MCF 10A (cell line): ENCODE measurements at places on chromosomes 4 and X. TPM values are rescaled to one million over a fixed set of nuclear protein-coding genes. Genes with fewer than 3 reads are reported as not detected.

Gene SHROOM2
- total RNA-seq = 1.2 and 2.2 TPM in 2 replicates

Gene TAF7L
- total RNA-seq = 0.21 TPM in 1 of 2 replicates, not detected in the other

Gene ERAS
- 0.25 TPM in 1 of 2 replicates, not detected in the other for total RNA-seq

Gene CT45A2
- not detected in 2 replicates for total RNA-seq

DNA sequence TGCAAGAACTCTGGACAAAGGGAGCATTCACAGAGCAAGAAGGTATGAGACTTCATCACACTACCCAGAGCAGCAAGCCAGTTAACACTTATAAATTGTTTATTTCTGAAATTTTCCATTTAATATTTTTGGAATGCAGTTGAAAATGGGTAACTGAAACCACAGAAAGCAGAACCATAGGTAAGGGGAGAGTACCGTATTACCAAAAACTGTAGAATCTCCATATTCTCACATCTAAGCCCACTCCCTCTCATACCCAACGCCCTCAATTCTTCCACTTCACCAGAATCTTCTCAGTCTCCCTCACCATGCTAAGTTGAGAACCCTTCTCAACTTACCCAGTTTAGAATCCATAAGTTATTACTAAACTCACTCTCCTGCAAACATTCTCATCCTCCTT lies 277.8 kb downstream of the SPOCK3 start:
- H3K4me1 ChIP-seq = no peaks in the 10 kb centered on the region
- H3K27ac ChIP-seq = no peak overlapping the region
- H3K27me3 ChIP-seq = no peaks in the 10 kb centered on the region

DNA sequence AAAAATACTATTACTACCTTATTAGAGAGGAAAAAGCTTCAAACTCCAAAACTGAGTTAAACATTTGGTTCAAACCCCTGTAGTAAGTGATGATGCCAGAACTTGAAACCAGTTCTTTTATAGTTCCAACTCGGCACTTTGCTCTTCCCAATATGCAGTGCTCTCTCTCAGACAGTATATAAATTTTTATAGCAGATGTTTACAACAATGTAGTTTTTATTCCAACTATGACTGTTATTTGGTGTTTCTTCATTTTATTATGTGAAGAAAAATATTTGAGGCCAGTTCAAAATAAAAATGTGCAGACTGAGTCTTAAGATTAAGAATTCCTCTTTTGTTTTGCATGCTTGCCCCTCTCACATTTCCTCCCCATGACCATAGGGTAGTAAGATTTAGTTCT lies 2.9 kb upstream of the PPP4R3C start:
- H3K4me1 ChIP-seq = no peaks in the 10 kb centered on the region
- H3K27ac ChIP-seq = no peak overlapping the region
- no peak overlapping the region for H3K4me3 ChIP-seq
- DNase-seq = no peak
- H3K36me3 ChIP-seq = no peaks in the 10 kb centered on the region

- no peaks in the 10 kb centered on the region for H3K27me3 ChIP-seq
- H3K4me3 ChIP-seq = no peak overlapping the region
- no peaks in the 10 kb centered on the region for H3K4me1 ChIP-seq
- no peak for DNase-seq
- no peak overlapping the region for H3K27ac ChIP-seq
- H3K36me3 ChIP-seq = no peaks in the 10 kb centered on the region
Measured at GRCh38 chr4:104818579-104818978, 323.9 kb upstream of the CXXC4 start.

- H3K4me3 ChIP-seq = no peak overlapping the region
- no peak for DNase-seq
- H3K27ac ChIP-seq = peak overlapping the region; percentile 33
Measured at GRCh38 chr4:15907430-15907829, 31.1 kb downstream of the FGFBP1 start.

DNA sequence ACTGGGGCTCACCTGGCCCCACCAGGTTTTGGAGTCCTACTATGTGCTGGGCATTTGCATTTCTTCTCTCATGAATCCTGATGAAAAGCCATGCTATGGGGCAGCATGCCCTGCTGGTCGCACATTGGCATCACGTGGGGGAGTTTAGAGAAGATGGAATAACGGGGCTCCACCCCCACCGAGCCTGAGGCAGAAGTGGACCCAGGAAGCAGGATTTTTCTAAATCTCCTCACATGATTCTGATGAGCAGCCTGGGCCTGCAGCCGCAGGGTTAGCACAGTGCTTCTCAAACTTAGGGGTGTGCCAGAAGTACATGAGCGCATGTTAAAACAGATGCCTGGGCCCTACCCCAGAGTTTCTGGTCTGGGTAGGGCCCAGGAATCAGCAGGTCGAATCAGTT lies 4.6 kb upstream of the SORCS2 start:
- no peak overlapping the region for H3K27ac ChIP-seq
- H3K36me3 ChIP-seq = no peaks in the 10 kb centered on the region
- no peak overlapping the region for H3K4me3 ChIP-seq
- no peaks in the 10 kb centered on the region for H3K4me1 ChIP-seq

DNA sequence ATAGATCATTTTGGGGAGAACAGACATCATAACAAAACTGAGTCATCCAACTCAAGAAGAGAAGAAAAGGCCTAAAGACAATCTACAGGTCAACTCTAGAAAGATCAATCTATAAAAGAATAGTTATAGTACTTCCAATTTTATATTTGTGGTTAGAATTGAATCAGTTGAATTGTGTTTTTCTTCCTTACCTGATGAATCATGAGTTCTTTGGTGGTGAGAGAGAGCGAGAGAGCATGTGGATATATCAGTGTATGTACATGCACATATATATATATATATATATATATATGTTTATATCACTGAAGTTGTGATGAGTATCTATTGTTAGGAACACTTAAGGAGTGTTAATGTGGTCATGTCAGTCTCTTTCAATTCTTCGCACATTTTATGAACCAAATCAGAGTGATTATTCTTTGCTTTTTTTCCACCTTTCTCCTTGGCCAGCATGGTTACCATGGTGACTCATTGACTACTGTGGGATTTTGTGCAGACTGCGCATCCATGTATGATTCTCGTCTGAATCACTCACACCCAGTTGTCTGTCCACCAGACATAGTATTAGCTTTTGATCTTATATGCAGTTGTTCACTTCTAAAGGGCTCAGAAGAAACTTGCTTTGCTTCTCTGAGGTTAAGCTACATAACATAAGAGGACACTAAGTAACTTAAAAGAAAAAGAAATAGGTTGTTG lies 90.4 kb upstream of the RAB40AL start:
- peak; percentile 6 for DNase-seq
- no peak overlapping the region for H3K4me3 ChIP-seq
- H3K27me3 ChIP-seq = peaks cover 30% of the 10 kb centered on the region
- H3K27ac ChIP-seq = no peak overlapping the region
- H3K4me1 ChIP-seq = peaks cover 6% of the 10 kb centered on the region

- no peak overlapping the region for H3K4me3 ChIP-seq
- H3K27ac ChIP-seq = no peak overlapping the region
- no peak for DNase-seq
- no peaks in the 10 kb centered on the region for H3K4me1 ChIP-seq
Measured at GRCh38 chrX:84188320-84188834, 378 bp upstream of the RPS6KA6 start.

GRCh38 chrX:40154250-40154852 lies 56.6 kb upstream of the BCOR start:
- no peak overlapping the region for H3K27ac ChIP-seq
- H3K4me1 ChIP-seq = no peaks in the 10 kb centered on the region
- no peaks in the 10 kb centered on the region for H3K27me3 ChIP-seq
- no peak for DNase-seq

DNA sequence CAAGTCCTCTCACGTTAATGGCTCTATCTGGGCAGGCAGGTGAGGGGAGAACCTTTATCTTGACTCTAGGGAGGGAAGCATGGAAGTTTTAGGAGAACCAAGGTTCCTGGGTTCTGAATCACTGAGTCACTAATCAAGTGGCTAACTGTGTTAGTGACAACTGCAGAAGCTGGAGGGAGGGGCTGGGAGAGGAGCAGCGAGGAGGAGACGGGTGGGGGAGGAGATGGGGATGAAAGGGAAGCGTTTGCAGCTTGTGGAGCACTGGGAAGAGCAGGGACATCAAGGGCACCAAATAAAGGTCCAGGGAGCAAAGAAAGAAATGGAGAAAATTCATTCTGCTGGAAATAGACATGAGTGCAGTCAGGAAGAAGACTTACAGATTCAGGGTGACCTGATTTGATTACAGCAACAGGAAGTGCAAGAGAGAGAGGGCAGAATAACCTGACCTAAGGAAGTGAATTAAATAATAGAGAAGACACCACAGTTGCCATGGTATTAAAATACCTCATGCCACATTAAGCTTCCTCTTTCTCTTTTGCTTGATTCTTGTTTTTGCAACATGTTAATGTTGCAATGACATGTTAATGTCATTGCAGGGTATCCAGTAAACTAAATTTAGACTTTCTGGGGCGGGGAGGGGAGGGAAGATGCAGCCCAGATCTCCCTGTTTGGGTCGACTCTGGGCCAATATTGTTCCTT lies 4.5 kb upstream of the SETD7 start:
- no peaks in the 10 kb centered on the region for H3K36me3 ChIP-seq
- DNase-seq = no peak
- H3K27ac ChIP-seq = no peak overlapping the region

GRCh38 chrX:18377796-18378195 lies 23.3 kb upstream of the SCML2 start:
- no peak overlapping the region for H3K27ac ChIP-seq
- H3K36me3 ChIP-seq = no peaks in the 10 kb centered on the region
- H3K4me3 ChIP-seq = no peak overlapping the region
- no peaks in the 10 kb centered on the region for H3K27me3 ChIP-seq
- peak; percentile 37 for DNase-seq

DNA sequence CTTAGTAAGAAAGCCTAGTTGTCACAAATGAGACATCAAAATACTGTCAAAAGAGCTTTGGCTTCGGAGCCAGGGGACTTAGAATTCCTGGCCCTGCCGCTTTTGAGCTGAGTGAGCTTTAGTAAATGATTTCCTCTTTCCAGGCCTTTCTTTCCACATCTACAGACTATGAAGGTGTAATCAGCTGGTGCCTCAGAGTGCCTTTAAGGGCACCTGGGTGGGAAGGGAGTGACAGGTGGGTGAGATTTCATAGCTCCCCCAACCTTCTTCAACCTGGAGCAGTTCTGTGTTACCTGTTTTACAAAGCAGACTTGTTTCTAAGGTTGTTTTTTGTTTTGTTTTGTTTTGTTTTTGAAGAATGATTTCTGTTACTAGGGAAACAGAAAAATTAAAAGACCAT lies 154.7 kb upstream of the BOD1L1 start:
- H3K4me3 ChIP-seq = no peak overlapping the region
- no peak overlapping the region for H3K27ac ChIP-seq

DNA sequence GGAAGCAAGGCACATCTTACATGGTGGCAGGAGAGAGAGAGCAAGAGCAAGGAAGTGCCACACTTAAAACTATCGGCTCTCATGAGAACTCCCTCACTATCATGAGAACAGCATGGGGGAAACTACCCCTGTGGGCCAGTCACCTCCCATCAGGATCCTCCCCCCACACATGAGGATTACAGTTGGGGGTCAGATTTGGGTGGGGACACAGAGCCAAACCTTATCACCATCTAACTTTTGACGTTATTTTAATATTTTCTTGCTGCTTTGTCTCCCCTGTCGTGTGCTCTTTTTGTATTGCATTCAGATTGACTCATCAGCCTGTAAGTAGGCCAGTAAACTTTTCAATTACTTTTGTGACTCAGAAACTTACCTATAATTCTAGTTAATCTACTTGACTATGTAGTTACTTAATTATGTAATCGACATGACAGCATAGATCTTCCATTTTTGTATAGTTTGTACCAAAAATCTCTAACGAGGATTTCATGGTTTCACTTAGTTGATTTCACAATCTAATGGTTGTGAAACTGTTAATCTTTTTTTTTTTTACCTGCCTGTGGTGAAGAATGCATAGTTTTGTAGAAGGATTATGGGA lies 18.3 kb downstream of the STIM2 start:
- no peaks in the 10 kb centered on the region for H3K27me3 ChIP-seq
- DNase-seq = peak; percentile 57
- peak overlapping the region; percentile 87 for H3K27ac ChIP-seq
- no peaks in the 10 kb centered on the region for H3K36me3 ChIP-seq
- peaks cover 18% of the 10 kb centered on the region for H3K4me1 ChIP-seq

DNA sequence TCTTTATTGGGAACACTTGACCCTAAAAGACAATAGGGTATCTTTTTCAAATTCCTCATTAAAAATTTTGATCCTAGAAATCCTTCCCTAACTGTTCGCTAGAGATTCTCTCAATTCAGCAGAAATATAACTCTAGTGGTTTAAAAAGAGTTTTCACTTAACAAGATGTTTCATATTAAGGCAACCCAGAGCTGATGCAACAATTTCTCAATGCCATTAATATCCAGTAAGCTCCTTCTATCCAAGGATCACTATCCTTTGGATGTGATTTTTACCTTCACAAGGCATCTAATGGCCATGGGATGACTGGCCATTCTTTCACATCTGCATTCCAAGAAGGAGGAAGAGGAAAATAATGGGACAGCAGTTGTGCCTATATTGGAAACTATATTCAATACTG lies 183.4 kb downstream of the ANKRD50 start:
- H3K27me3 ChIP-seq = no peaks in the 10 kb centered on the region
- no peak for DNase-seq
- no peaks in the 10 kb centered on the region for H3K4me1 ChIP-seq
- no peak overlapping the region for H3K27ac ChIP-seq

DNA sequence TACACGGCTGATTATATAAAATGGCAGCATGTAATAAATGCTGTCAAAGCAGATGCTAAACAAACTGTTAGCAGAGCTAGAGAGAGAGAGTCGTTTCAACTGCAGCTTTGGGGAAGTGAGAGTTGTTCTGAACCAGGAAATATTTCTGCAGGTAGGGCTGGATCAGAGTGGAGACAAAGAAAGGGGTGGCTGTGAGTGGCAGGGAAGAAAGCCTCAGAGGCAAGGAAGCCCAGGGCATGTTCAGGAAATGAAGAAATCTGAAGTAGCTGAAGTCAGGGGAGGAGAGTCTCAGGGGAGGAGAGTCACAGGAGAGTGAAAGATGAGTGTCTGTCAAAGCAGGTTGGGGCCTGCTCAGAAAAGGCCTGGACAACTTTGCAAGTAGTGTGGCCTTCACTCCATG lies 48.4 kb upstream of the RPS6KA3 start:
- H3K27ac ChIP-seq = peak overlapping the region; percentile 1
- H3K4me3 ChIP-seq = no peak overlapping the region
- peak; percentile 65 for DNase-seq
- H3K4me1 ChIP-seq = no peaks in the 10 kb centered on the region
- peaks cover 41% of the 10 kb centered on the region for H3K27me3 ChIP-seq

GRCh38 chrX:17435476-17435875 lies 60.5 kb downstream of the NHS start:
- no peak overlapping the region for H3K27ac ChIP-seq
- no peak overlapping the region for H3K4me3 ChIP-seq
- no peaks in the 10 kb centered on the region for H3K36me3 ChIP-seq
- no peaks in the 10 kb centered on the region for H3K4me1 ChIP-seq
